ENCODE measurements at places on chromosomes 1 and 21.

DNA sequence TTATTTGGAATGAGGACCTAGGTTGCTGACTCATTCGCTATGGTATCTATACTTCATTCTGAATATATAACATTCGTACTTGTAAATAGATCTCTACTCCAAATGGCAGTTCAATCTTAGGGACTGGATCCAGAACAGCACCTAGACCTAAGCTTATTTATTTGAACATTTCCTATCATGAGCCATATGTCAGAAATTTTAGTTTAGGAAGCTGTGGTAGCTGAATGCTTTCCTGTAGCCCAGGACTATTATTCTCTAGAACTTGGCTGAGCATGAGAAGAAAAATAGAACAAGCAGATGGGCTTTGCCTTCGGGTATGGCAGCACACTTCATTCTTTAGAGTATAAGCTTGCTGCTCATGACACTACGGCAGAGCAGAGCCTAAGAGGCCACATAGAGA, 1114.4 kb upstream of the B3GALT2 start:
- DNase-seq = no peak

DNA sequence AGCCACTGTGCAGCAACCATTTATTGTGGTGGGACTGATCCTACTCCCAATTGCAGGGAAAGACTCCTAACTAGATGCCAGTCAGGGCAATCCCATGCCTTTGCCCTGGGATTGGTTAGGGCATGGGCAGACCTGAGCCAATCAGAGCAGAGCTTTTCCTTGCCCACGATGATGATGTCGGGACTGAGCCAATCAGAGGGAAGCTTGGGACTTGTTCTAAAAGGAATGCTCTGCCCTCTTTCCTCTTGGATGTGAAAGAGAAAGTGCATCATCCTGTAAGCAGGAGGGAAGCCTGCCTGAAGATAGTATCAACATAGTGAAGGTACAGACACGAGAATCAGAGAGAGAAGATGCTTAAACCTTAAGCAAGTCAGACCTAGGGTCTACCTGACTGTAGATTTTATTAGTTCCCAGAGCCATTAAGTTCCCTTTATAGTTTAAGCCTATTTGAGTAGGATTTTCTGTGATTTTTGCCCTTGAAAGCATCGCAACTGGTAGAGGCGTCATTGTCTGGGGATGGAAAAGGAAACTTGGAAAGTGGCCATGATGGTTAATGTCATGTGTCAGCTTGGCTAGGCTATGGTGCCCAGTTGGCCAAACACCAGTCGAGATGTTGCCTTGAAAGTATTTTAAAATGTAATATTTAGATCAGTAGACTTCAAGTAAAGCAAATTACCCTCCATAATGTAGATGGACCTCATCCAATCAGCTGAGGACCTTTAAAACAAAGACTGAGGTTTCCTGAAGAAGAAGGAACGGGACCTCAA, 19.9 kb downstream of the IRF2BP2 start:
- DNase-seq = no peak

GRCh38 chr1:224922404-224923164, 6.9 kb upstream of the DNAH14 start:
- no peak for DNase-seq

DNA sequence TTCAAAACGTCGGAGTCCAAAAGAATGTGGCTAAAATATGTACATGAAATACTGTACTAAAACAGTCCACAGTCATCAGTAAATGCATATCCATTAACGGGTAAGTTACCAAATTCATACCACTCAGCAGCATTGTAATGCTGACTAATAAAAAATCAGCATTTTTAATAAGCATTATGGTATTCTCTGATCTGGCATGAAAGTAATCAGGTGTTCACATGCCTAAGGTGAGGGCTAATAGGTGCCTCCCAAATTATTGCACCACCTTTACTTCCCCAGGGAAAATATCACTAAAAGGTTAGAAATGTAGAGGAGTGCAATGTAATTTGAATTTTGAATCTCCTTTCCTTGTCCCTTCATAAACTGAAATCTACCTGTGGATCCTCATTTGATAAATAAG, 69.6 kb upstream of the PTGS2 start:
- DNase-seq = no peak

GRCh38 chr1:94707321-94708298, 112.5 kb upstream of the SLC44A3 start:
- DNase-seq = no peak

- DNase-seq = no peak
Observed at GRCh38 chr1:202586018-202586821, 124.0 kb downstream of the SYT2 start.

DNA sequence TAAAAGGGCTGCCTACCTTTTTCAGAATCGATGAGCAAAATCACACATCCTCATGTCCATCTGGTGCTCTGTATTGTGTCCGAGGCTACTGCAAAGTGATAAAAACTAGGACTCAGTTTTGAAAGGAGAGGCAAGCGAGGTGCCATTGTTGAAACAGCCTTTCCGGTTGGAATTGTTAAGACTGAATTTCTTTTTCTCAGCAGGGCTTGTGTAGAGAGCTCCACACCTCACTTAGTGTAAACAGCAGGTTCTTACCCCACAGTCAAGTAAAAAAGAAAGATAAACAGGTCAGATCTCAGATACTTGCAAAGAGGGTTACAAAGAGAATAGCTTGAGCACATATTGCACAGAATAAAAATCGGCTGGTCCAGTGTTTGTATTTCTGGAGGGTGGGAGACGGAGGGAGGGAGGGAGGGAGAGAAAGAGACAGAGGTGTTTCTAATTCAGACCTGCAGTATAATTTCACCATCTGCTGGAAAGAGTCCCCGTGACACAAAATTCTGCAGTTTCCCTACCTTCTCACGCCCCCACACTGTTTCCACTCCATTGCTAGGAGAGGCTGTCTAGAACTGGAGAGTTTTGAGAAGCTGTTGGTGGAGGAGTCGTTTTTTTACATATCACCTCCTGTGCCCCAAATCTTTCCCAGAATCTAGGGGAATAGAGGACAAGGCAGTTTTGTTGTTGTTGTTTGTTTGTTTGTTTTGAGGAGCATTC, 82.5 kb downstream of the EDEM3 start:
- DNase-seq = no peak

GRCh38 chr1:166032572-166033371, 134.0 kb downstream of the FAM78B start:
- DNase-seq = no peak

GRCh38 chr1:84401156-84401555, 2.9 kb downstream of the DNASE2B start:
- DNase-seq = no peak

GRCh38 chr1:230982696-230983095, 3.8 kb downstream of the ARV1 start:
- DNase-seq = no peak

DNA sequence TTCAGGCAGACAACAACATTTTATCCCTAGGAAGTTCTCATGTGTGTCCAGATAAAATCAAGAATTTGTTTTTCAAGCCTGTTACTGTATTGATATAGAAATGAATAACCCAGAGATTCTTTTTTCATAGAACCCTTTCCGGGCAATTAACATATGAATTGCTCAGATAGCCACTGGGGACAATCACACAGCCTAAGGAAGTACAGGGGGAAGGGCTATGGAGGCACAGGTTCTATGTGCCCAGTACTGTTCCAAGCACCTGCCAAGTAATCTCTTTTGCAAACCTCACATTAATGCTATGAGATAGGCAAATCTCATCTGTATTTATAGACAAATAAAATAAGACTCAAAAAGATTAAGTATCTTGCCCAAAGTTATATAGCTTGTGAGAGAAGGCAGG, 84.9 kb downstream of the NTNG1 start:
- no peak for DNase-seq

- no peak for DNase-seq
Observed at GRCh38 chr1:82994616-82995263, 1004.2 kb downstream of the TTLL7 start.

DNA sequence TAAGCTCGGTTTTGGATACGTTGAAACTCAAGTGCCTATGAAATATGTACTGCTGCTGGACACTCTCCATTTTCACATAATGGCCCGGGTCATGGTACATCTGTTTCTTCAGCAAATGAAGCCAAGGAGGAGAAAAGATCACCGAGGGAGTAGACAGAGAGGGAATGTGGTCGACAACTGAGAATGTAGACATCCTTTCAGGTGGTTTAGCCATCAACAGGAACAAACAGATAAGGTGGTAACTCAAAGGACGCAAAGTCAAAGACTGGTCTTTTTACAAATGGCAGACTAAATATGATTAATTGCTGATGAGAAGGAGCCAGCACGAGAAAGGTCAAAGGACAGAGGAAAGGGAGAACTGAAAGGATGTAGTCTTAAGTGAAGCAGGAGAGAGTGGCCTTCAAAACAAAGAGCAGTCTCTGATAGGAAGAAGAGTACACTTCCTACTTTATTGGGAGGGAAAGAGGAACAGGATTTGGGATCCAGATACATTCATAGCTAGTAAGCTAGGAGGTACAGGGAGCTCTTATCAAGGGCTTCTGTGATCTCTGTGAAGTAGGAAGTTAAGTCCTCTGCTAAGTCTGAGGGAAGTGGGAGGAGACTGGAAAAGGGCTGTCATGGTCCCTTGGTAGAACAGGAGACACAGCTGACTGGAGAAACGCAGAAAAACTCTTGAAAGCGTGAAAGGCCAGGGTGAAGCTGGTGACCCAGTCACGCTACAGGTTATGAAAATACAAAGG, 28.3 kb downstream of the NUP133 start:
- DNase-seq = no peak

DNA sequence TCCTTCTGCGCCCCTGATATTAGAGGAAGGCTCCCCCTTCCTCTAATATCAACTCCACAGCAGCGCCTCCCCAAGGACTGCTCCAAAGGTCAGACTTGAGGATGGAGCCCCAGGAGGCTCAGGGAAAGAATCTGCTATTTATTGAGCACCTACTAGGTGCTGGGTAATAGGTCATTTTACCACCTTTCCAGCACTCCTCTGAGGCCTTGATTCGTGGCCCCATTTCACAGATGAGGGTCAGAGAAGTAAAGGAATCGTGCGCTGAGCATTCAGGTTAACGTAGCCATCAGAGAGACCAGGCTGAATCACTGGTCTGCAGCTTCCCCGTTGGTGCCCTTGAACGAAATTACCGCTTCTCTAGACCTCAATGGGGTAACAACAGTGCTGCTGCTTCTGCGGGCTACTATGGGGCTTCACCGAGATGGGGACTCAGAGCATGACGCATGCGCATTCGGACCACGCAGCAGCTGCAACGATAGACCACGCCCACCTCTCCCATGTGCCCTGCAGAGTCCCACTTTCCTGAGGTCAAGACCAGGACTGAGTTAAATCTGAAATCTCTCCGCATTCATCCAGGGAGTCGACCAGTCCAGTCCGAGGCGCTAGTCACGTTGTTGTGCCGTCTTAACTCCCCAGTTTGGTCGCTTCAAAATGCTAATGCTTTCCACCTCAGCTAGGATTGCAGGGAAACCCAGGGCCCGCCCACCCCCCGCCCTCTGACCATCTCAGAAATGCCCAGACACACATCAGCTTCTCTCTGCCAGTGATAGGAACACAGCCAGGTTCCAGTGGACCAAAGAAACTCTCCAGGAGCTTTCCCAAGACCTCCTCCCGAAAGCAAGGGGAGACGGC, 12.9 kb downstream of the CAMK2N1 start:
- DNase-seq = no peak

- no peak for DNase-seq
Observed at GRCh38 chr1:172279939-172280636, 140.4 kb upstream of the C1orf105 start.

GRCh38 chr1:85584264-85584781, 3.8 kb downstream of the CCN1 start:
- DNase-seq = no peak

DNA sequence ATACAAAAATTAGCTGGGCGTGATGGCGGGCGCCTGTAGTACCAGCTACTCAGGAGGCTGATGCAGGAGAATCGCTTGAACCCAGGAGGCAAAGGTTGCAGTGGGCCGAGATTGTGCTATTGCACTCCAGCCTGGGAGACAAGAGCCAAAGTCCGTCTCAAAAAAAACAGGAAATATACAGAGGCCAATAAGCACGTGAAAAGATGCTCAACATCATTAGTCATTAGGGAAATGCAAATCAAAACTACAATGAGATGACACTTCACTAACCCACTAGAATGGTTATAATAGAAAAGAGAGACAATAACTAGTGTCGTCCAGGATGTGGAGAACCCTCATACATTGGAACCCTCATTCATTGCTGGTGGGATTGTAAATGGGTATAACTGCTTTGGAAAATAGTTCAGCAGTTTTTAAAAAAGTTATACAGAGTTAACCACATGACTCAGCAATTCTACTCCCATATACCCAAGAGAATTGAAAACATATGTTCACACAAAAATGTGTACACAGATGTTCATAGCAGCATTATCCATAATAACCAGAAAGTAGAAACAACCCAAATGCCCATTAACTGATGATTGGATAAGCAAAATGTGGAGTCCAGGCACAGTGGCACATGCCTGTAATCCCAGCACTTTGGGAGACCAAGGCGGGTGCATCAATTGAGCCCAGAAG, 6.4 kb upstream of the E2F2 start:
- no peak for DNase-seq

DNA sequence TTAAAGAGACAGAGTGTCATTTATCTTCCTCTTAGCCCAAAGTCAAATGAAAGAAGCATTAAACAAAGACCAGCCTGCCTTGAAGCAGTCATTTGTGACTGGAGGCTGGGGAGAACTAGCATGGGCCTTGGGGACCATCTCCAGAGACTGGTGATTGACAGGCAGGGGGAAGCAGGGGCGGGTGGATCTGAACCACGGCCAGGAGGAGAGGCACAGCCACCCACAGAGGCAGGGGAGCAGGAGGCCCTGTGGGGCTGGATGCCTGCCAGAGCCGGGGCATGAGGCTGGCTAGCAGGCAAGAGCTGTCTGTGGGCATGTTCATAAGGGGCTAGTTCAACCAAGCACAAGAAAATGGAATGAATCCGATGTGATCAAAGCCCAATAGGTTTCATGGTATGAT, 73.9 kb downstream of the PLXNA2 start:
- DNase-seq = no peak

- DNase-seq = no peak
Observed at GRCh38 chr1:58881471-58881994, 97.7 kb upstream of the JUN start.

GRCh38 chr1:24201941-24202440, 14.9 kb upstream of the IFNLR1 start:
- no peak for DNase-seq

- DNase-seq = no peak
Observed at GRCh38 chr1:16181887-16182719, 26.2 kb upstream of the EPHA2 start.
